Activated CD8-positive, alpha-beta memory T cell treated with anti-CD3 and anti-CD28 coated beads for 1 hour (primary cell): ENCODE measurements at places on chromosomes 4 and X.

GRCh38 chrX:119189115-119189514, 47.0 kb upstream of the PGRMC1 start:
- no peak for DNase-seq

DNA sequence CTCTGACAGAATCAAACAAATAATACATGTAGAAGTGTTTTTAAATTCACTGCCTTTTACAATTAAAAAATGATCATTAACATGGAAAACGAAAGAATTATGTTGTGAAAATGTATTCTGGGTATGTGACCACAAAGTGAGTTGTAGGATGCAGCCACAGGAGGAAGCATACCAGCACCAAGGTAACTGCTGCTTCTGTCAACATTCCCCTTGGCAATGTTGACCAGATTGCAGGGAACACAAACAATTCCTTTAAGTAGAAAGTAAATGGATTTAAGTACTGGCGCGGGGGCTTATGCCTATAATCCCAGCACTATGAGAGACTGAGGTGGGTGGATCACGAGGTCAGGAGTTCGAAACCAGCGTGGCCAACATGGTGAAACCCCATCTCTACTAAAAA, 1877.9 kb upstream of the PCDH7 start:
- DNase-seq = no peak

- no peak for DNase-seq
These were observed 161.1 kb upstream of the NDST4 start for GRCh38 chr4:115274545-115274944.

DNA sequence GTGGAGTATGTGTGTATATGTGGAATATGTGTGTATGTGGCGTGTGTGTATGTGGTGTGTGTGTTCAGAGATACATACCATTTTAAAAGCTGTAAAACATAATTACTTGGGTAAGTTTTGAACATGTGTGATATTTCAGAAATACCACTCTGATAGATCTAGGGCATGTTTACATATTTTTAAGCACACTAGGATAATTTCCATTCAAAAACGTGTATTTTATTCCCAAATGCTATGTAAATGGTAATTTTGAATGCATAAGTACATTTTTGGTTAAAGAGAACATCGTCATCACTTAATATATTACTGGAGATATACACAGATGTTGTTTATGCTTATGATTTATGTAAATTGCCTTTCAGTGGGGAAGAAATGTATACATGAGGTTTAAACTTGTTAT, 34.7 kb upstream of the SHISA3 start:
- DNase-seq = no peak

DNA sequence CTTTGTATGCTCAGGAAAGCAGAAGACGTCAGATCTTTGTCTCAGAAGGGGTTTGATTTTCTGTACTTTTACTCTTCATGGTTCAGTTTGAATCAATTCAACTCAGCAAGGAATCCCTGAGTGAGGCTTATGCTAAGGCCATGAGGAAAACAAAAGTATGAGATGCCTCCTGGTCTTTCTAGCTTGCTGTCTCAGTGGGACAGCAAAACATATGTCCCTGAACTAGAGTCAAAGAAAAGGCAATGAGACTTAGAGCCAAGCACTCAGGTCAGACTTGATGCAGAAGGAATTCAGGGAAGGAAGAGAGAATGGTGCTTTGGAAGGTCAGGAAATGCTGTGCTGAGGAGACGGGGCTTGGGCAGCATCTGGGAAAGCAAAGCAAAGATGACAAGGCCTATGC, 236.2 kb upstream of the SFRP2 start:
- DNase-seq = no peak

DNA sequence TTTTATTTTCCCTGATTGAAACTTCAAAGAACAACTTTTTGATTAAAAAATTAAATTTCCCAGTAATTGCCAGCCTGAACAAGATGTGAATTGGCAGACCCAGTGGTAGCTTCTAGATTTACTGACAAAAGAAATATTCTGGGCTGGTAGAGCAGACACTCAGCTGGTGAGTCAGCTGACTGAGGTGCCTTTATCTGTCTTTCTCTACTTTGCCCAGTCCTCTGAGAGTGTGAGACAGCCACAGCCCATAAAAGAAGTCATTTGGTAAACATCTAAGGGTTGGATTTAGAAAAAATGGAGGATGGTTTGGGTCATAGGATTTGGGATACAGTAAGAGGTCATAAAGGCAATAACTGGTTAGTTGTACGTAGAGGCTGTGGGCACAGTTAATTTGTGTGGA, 54.5 kb downstream of the CCSER1 start:
- no peak for DNase-seq

DNA sequence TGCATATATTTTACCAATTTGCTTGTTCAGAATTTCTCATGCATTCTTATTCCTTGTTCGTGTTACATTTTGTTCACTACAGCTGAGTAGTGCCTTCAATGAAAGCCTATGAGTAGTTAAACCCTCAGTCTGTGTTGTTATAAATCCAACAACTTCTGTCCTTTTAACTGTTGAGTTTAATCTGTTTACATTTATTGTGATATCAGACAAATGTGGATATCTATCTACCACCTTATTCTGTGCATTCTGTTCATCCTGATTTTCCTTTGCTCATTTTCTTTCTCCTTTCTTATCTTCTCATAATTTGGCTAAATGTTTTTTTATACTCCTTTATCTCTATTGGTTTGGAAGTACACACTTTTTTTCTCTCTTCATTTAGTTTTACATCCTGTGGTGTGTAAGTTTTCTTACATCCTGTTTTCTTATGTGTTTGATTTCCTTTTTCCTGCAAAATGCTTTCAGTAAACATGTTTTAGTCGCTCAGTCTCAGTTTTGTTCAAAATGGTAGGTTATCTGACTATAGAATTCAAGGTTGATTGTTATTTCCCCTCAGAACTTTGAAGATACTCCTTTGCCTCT, 54.2 kb downstream of the CASP6 start:
- DNase-seq = no peak
